Activated CD8-positive, alpha-beta memory T cell treated with anti-CD3 and anti-CD28 coated beads for 48 hours (primary cell): ENCODE measurements at places on chromosomes 6 and 20.

DNA sequence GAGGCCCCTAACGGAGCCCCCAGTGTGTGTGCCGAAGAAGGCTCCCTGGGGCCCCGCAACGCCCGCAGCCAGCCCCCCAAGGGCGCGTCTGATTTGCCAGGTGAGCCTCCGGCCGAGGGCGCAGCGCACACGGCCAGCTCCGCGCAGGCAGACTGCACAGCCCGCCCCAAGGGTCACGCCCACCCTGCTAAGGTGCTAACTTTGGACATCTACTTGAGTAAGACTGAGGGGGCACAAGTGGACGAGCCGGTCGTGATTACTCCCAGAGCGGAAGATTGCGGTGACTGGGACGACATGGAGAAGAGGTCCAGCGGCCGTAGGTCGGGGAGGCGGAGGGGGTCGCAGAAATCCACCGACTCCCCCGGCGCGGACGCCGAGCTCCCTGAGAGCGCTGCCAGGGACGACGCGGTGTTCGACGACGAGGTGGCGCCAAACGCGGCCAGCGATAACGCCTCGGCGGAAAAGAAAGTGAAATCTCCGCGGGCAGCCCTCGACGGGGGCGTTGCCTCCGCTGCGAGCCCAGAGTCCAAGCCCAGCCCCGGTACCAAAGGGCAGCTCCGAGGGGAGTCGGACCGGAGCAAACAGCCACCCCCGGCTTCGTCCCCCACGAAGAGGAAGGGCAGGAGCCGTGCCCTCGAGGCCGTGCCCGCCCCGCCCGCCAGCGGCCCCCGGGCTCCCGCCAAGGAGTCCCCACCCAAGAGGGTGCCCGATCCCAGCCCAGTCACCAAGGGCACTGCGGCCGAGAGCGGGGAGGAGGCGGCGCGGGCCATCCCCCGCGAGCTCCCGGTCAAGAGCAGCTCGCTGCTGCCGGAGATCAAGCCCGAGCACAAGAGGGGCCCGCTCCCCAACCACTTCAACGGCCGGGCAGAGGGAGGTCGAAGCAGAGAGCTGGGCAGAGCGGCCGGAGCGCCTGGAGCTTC is 117.0 kb downstream of the RTN4IP1 start:
- DNase-seq, result no peak

- no peak for DNase-seq
Measured at GRCh38 chr20:10649080-10649796, 24.6 kb downstream of the JAG1 start.

DNA sequence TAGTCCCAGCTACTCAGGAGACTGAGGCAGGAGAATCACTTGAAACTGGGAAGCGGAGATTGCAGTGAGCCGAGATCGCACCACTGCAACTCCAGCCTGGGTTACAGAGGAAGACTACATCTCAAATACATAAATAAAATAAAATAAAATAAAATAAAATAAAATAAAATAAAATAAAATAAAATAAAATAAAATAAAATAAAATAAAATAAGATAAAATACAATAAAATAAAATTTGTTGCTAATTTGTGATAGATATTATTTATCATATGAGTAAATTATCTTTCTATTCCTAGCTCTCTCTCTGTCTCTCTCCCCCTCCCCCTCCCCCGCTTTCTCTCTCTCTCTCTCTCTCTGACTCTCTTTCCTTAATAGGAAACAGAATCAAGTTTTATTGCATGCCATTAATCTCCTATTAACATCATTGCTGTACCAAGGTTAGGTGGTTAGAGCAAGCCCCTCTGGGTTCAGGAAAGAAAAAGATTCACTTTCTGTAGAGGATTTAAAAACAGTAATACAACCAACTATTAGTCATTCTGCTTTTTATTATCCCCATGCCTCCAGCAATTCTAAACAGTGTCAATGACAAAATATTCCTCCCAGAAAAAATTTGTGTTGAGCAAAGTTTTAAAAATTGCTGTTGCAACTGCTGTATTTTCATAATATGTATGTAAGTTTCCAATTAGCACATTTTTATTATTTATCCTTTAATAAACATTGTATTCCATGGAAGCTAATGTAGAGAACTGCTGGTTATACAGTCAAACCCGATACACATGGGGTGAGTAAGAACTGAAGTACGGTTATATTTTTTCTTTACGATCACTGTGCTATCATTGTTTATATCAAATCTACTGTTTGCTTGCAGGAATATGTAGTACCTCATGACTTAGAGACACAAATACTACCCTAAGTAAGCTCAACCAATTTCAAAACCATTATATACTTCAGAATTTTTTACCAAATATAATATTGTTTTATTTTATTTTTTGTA is 22.1 kb downstream of the BMP5 start:
- no peak for DNase-seq

- DNase-seq, result no peak
Measured at GRCh38 chr6:111031151-111031550, 49.3 kb downstream of the RPF2 start.

- DNase-seq, result no peak
Measured at GRCh38 chr20:47353692-47354463, 2.6 kb downstream of the ZMYND8 start.

- DNase-seq, result no peak
Measured at GRCh38 chr6:108616973-108617372, 56.3 kb downstream of the FOXO3 start.

DNA sequence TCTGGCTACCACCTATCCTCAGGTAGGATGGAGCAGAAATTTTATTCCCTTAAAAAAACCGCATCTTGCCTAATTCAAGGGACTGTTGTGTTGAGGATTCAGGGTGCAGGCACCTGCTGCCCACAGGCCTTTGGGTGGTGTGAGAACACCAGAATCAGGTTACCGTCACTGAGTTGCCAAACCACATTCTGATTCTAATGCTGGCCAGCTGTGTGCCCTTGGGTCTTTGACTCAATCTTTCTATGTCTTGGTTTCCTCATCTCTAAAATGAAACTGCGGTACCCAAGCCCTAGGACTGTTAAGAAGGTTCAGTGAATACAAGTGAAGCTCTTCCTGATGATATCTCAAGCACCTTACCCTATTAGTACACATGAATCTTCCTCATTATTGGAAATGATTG is 827.3 kb downstream of the DHX35 start:
- DNase-seq, result no peak

- no peak for DNase-seq
Measured at GRCh38 chr20:32386091-32386490, 28.0 kb downstream of the ASXL1 start.

DNA sequence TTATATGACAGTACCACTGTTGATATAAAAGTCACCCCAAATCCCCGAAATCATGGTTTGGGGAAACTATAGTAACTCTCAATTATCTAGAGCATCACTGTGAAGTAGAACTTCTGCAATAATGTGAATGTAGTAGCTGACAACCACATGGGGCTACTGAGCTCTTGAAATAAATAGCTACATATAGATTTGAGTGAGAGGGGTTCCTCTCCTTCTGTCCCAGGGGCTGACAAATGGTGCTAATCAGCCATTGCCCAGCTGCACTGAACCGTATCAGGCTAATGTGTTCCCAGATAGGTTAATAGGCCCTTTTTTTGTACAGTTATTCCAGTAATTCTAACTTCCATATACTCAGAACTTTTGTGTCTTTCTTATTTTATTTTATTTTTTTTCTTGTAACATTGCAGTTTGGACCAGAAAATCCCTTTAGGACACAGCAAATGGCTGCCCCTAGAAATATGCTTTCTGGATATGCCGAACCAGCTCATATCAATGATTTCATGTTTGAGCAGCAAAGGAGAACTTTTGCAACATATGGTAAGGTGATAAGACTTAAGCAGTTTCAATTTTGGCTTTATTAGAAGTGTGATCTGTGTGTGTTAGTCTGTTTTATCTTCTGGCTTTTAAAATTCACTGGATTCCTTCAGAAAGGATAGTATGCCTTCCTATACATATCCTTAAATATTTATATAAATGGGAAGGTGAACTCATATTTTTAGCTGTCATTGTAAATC is 21.1 kb downstream of the CDC40 start:
- DNase-seq, result no peak

DNA sequence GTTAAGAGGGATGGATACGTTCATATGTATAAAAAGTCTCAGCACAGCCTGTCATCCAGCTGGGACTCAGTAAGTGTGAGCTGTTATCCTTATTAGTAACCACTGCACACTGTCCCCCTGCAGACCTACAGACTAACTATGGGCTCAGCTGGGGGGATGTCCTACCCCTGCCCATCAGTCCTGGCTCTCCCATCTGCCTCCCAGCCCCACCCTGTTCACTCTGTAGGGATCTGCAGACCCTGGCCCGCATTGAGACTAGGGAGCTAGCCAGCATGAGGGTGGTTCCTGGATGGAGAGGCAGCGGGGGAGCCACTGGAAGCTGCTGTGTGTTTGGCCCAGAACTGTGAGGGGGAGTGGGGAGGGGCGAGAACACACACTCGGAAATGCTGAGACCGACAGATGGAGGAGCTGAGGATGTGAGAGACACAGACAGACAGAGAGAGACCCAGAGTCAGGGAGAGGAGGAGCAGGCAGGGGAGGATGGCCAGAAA is 17.1 kb downstream of the XKR7 start:
- no peak for DNase-seq

DNA sequence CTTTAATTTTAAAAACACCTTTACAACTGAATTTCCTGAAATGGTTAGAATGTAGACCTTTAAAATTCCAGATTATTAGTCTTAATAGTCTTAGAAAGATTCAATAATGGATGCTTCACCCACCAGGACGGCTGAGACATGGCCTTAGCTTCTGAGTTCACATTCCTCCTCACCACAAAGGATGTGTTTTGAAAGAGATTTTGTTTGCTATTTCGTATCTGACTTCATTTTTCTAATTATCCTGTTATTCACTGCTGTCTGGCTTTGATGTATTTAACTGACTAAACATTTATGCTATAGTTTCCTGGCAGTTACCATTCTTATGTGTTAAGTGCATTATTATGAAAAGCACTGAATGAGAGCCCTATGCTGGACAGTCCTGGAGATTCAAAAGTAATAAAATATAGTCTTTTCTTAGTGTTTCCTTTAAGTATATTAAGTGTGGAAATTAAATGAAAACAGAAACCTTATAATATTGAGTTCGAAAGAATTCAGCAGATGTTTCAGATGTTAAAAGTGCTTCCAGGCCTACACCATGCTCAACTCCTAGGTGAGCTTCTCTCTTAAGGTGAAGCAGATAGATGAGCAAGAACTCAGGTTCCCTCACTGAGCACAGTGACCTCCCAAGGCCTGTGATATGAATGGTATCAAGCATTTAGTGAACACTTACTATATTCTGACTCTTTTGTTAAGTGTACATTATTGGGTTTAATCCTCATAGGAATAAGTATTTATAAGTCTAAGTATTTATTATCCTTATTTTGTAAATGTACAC is 40.3 kb downstream of the MAP3K4 start:
- no peak for DNase-seq

DNA sequence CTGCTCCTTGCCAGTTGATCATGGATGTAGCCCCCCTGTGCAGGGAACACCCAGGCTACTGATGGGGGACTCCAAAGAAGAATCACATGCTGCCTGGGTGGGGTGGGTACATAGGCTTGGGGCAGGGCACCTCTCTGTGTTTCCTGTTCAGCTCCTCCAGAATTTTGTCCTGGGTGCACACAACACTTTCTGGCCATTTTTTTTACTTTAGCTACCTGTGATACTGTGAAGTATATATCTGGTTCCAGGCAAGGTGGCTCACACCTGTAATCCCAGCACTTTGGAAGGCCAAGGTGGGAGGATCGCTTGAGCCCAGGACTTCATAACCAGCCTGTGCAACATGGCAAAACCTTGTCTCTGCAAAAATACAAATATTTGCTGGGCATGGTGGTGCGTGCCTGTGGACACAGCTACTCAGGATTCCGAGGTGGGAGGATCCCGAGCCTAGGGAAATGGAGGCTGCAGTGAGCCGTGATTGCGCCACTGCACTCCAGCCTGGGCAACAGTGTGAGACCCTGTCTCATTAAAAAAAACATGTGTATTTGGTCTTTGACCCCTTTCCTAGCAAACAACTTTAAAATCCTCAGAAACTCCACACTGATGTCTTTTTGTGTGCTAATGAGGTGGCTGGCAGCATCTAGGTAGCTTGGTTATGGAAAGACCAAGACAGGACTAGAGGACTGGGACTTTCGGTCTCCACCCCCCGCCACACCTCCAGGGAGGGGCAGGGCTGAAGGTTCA is 14.1 kb downstream of the SLC4A11 start:
- DNase-seq, result no peak

DNA sequence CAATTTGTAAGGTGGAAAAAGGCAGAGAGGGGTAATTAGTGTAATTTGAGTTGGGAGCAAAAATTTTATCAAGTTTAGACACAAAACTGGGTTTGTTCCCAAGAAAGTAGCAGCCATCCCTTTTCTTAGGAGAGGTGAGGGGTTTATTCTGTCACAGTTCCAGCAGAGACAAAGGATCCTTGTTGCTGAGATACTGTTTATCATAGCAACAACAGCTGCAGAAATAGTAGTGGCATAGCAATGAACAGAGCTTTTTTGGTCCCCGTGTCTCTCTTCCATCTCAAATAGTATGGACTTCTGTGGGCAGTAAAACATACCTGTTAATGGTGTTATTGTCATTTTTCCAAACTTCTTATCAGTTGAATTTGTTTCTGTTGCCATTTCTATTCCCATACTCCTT is 23.9 kb downstream of the ZKSCAN8 start:
- DNase-seq, result no peak

DNA sequence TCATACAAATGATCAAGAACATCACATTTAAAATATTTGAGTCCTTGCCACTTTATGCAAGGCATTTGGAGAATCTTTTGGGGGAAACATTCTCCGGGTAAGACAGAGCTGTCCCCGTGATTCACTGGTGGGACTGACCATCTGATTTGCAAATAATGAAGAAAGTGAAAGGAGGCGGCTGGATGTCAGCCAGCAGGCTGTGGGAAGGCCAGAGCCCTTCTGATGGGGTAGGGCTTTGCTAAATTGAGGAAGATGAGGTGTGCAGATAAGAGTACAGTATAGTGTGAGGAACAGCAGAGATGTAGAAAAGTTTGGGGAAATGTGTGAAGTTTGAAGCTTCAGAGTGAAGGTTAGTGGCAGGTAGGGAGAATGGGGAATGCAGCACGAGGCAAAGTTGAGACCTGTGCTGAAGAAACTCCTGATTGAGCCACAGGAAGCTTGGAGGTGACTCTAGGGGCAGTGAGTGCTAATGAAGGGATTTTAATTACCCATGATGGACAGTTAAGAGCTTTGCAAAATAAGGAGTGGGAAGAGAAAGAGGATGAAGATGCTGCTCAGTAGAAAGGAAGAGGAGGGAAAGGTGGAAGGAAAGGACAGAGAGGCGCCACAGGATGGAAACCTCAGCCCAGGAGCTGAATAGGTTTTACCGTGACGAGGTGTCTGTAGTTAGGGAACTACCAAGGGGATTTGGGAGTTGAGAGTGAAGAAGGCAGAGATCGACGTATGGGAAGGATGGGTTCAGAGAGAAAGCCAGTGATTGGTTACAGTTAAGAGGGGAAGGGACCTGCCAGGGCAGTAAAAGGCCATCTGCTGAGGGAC is 68.7 kb downstream of the SNX9 start:
- no peak for DNase-seq

- DNase-seq, result no peak
Measured at GRCh38 chr6:21039926-21040325, 505.7 kb downstream of the CDKAL1 start.

DNA sequence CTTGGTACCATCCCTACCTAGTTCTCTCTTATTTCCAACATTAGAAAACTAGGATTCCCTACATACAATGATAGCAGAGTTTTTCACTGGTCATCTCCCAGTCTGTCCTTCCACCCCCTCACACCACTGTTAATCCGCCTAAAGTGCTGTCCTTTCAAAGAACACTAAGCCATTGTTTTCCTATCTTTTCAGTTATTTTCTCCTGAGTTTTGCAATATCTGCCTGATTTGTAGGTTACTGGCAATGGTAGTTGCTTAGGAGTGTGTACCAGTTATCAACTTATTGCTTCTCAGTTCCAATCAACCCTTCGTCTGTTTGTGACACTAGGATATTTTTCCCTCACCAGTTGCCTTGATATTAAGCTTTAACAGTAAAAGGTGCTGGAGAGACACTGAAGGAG is 135.0 kb downstream of the EPM2A start:
- no peak for DNase-seq
